ENCODE measurements at places on chromosomes 13 and 19.

GRCh38 chr13:45728759-45729158 lies 26.6 kb downstream of the CBY2 start:
- DNase-seq: no peak

DNA sequence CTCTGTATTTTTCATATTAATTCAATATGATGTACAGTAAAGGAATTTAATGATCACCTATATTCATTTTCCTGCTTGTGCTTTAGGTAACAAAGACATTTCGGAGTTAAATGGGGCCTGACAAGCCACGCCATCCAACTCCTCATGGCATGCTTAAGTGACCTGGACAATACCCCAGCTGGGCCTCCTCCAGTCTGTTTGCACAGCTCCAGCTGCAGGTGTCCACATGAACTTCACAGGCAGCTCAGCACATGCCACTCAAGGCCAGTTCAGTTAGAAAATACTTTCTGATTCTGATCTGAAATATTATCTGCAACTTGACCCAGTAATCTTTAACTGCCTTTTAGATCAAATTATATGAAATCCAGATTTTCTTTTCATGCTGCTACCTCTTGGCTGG lies 89.6 kb upstream of the SLC15A1 start:
- no peak for DNase-seq

GRCh38 chr19:38932425-38933179 lies 1.9 kb downstream of the MRPS12 start:
- peak; percentile 36 for DNase-seq

DNA sequence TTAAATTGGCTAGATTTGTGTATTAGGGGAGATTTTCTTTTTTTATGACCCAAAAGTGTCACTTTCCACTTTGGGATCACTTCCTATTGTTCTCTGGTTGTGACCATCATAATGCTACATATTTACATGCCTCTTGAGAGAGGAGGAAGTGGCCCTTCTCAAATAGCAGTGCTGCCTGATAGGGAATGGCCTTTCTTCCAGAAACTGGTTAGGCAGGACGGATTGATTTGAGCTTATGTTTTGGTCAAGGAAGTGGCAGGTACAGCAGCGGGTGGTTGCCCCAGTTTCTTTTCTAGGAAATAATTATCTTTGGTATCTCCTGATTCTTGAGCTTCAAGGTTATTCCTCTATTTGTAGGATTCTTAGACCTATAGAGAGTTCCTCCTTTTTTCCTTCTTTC lies 21.9 kb upstream of the WTIP start:
- DNase-seq: no peak

DNA sequence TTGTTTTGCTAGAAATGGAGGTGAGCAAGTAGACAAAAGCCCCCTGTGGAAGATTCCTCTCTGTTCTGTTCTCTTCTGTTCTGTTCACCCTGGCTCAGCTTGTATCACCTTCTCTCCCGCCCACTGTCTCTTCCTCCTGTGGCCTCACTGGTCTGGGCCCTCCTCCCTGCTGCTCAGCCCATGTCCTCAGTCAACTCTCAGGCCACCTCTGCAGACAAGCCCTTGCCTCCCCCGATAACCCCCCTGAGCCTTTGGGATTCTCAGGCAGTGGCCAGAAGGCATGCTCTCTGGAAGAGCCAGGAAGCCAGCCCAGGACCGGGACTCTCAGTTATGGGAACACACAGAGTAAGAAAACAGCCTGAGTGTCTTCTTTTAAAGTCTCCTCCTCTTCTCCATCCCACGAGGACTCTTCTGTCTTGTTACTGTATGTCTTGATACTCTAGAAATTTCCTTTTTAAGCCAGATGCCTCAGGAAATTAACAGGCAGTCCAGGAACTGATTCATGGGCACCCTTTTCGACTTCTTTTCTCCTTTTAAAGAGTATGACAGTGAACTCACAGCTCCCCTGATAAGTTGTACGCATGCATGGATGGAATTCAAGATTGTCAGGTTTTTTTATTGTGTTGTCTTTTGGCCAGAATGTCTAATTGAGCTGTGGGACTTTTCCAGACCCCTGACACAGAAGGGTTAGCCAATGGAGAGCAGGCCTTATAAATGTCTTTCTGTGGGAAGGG lies 33.7 kb downstream of the SHISA2 start:
- no peak for DNase-seq

GRCh38 chr19:670609-671075 lies 5.5 kb upstream of the FSTL3 start:
- DNase-seq: no peak

DNA sequence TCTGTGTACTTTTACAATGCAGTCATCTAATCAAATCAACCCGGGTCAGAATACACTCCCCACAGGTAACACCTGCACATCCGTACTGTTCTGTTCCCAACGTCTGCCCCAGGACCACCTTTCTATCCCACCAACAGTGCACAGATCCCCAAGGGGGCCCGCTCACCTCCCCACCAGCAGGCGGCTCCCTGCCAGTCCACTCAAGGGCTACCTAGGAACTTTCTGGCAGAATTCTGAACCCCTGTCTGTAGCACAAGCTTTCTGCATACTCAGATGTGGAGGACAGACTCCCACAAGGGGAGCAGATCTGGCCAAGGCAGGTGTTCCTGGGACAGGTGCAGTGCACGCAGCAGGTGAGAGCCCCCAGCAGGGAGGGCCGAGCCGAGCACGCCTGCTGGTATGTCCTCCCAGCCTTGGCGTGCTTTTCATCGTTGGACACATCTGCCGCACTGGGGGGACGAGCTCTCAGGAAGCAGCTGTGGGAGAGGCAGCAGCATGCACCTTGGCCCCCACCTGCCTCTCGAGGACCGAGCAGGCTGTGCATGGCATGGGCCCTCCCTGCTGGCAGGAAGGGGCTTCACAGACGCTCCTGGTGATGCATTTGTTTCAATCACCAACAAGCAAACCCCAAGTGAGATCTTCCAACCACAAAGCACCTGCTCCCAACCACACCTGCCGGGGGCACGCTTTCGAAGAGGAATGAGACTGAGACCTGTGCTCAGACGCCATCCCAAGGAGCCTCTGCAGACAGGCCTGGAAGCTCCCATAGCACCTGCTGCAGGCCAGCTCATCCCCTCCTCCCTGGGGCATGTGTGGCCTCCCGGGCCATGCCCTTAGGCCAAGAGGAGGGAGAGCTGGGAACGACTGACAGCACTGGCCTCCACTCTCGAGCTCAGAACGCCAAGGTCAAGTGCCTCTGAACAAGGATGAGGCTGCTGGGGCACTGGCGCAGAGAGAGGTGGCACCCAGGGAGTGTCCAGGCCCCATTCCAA lies 35.9 kb downstream of the RAB20 start:
- DNase-seq: no peak

DNA sequence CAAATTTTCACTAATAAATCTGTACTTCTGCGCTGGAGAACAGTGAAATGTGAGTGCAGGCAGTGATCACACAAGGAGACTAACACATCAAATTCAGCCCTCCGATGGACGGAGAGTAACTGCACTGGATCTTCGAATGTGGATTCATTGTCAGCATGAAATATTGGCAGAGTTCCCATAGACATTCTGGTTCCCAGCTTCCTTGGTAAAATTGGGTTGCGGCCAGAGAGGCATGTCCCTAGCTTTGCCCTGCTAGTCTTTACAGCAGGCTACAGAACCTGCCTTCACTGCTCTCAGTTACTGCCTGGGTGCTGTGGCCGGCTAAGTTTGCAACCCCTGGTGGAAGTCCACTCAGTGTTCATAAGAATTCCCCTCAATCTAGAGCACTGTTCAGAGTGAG lies 32.3 kb upstream of the UQCRFS1 start:
- no peak for DNase-seq

- DNase-seq: no peak
Measured at GRCh38 chr13:41162151-41162550, 29.5 kb upstream of the KBTBD6 start.

- peak; percentile 59 for DNase-seq
Measured at GRCh38 chr19:29858000-29858596, 46.3 kb downstream of the CCNE1 start.

GRCh38 chr13:30142486-30143211 lies 164.7 kb downstream of the KATNAL1 start:
- peak; percentile 54 for DNase-seq

DNA sequence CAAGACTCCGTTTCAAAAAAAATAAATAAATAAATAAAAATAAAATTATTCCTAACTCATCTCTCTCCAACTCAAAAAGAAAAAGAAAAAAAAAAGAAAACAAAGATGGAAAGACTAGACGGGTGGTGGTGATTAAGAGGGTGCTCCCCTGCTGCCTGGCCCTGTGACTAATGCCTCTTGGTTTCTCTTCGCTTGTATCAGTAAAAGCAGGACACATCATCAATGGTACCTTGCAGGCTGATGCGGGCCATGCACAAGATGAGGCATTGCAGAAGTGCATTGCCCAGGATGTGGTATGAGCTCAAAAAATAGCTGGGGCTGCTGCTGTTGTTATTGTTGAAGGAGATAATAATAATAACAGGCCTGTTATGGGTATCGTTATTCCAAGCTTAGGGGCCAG lies 14.6 kb downstream of the ACER1 start:
- DNase-seq: no peak

DNA sequence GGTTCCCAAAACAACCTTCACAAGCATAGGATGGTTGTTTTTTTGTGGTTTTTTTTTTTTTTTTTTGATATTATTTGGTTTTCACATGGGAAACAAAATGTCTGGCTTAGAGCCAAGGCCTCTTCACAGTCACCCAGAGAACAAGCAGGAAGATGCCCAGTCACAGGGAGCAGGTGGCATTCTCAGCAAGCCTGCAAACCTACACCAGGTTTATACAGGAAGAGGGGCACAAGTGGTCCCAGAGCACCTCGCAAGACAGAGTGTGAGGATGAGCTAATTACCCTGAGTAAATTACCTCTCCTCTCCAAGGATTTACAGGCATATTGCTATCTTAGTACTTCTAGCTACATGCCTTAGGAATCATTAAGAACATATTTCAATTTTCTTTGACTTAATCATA lies 1375.6 kb downstream of the EFNB2 start:
- no peak for DNase-seq

DNA sequence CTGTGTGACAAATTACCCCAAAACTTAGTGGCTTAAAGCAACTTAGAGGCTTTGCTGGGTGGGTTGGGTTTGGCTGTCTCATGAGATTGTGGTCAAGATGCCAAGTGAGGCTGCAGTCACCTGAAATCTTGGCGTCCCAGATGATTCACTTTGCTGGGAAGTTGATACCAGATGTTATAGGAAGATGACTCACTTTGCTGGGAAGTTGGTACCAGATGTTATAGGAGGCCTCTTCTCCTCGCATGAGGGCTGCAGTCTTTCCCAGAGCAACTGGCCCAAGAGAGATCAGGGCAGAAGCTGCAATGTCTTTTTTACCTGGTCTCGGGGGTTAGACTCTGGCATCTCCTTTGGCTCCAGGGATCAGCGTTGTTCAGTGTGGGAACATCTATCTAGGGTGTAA lies 16.8 kb downstream of the TEX29 start:
- no peak for DNase-seq

DNA sequence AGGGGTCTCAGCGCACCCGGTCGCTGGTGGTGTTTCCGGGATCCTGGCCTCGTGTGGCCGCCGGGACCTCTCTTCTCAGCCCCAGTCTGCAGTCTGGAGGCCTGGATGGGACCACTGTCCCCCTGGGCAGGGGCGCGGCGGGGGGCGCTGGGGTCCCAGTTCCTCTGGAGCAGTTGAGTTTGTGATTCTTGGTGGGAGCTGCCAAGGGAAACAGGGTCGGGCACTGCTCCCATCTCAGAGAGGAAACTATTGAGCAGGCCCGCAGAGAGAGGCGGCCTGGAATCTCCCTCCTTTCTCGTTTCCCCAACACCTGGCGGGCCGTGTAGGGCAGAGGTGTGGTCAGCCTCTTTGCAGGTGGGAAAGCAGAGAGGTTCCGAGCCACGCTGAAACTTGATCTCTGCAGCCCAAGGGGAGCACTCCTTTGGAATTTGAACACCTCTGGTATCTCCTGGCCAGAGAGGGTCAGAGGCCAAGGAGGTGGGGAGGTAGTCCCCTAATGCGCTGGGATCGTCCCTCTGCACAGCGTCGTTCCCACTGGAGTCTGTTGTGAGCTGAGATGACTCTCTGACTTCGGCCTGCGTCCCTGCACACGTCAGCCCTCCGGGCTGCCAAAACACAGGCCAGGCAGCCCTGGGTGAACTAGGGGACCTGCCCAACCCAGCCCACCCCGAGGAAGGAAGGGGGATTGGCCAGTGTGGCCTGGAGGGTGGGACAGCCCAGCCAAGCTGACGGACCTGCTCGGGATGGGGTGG lies 741 bp downstream of the PLEKHF1 start:
- DNase-seq: peak; percentile 28

GRCh38 chr19:18266771-18267686 lies 7.2 kb downstream of the IQCN start:
- no peak for DNase-seq

DNA sequence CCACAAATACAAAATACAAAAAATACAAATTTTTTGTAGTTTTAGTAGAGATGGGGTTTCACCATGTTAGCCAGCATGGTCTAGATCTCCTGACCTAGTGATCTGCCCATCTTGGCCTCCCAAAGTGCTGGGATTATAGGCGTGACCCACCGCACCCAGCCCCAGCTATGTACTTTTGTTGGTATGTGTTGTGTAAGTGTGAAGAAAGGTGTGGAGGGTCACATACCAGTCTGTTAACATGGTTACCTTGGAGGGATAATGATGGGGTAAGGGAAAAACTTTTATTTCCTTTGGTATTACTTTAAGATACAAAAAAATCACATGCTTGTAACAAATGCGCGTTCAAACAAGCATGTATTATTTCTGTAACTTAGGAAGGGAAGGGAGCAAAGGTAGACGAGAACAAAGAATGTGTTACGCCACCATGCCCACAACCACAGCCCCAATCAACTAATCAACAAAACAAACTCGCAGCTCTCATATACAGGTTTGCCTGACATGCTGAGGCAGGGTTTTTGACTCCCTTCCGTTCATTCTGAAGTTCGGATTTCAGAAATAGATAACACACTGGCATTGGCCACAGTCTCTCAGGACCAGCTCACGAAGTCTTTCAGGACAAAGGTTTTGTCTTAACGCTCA lies 13.5 kb upstream of the VWA8 start:
- DNase-seq: no peak

DNA sequence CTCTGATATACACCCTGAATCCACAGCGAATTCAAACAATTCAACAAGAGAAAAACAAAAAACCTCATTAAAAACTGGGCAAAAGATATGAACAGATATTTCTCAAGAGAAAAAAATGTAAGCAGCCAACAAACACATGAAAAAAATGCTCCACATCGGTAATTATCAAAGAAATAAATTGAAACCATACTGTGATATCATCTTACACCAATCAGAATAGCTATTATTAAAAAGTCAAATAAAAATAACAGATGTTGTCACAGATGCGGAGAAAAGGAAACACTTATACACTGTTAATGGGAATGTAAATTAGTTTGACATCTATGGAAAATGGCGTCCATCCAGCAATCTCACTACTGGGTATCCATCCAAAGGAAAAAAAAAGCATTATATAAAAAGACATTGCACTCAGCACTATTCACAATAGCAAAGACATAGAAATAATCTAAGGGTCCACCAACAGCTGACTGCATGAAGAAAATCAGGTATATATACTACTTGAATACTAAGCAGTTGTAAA lies 1495.0 kb upstream of the PCDH20 start:
- no peak for DNase-seq

DNA sequence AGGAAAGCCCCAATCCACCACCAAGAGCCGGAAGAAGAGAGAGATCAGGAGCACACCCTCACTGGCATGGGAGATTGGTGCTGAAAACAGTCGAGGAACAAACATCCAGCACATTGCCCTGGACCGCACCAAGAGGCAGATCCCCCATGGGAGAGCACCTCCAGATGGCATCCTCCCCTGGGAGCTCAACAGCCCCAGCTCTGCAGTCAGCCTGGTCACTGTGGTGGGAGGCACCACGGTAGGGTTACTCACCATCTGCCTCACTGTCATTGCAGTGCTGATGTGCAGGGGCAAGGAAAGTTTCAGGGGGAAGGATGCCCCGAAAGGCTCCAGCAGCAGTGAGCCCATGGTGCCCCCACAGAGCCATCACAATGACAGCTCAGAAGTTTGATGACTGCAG lies 110.2 kb downstream of the STOML3 start:
- DNase-seq: no peak
